CD4-positive, alpha-beta T cell treated with Interleukin-15 for 1 hour (primary cell): ENCODE measurements at places on chromosomes 6 and 20.

- no peak for DNase-seq
Observed at GRCh38 chr20:23165964-23166363, 79.8 kb upstream of the CD93 start.

DNA sequence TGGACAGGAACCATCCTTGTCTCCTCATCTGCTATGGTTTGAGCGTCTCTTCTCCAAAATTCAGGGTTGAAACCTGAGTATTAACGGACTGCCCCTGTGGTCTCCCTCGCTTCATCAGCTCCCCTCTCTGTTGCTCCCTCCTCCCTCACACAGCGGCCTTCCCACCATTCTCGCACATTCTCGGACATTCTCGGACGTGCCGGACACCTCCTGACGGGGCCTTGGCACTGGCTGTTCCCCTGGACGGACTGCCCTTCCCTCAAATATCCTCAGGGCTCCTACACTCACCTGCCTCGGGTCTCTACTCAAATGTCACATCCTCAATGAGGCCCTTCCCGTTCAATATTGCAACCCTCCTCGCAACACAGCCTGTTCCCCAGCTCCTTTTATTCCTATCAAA, 115.8 kb downstream of the TBC1D7 start:
- no peak for DNase-seq

- DNase-seq = no peak
Observed at GRCh38 chr6:6438286-6438685, 117.8 kb upstream of the F13A1 start.

DNA sequence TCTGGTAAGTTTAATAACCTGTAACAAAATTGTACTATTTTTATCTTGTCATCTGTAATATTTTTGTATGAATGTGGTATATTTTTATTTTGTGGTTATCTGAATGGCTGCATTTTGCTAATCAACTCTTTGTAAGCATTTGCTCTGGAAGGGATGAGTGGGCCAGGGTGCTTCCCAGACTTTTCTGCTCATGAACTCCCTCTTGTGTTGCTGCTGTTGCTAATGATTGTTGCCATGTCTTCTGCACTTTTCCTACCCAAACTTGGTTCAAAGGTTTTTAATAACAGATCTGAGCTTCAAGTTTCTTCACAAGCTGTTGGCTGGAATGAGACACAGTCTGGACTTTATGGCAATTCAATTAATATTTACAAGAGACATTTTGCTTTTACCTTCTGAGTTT, 1005.7 kb downstream of the HACE1 start:
- no peak for DNase-seq

- no peak for DNase-seq
Observed at GRCh38 chr6:123380257-123380656, 256.5 kb downstream of the TRDN start.

GRCh38 chr20:14799545-14800216, 462.3 kb upstream of the FLRT3 start:
- no peak for DNase-seq

DNA sequence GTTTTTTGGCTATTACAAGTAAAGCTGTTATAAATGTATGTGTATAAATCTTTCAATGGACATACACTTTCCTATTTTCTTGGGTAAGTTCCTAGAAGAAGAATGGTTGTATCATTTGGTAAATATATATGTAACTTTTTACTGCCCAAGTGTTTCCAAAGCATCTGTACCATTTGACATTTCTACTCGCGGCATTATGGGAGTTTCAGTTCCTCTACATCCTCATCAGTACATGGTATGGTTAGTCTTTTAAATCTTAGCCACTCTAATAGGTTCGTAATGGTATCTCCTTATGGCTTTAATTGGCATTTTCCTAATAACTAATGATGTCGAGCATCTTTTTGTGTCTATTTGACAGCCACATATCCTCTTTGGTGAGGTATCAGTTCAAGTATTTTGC, 12.9 kb downstream of the SNPH start:
- no peak for DNase-seq

DNA sequence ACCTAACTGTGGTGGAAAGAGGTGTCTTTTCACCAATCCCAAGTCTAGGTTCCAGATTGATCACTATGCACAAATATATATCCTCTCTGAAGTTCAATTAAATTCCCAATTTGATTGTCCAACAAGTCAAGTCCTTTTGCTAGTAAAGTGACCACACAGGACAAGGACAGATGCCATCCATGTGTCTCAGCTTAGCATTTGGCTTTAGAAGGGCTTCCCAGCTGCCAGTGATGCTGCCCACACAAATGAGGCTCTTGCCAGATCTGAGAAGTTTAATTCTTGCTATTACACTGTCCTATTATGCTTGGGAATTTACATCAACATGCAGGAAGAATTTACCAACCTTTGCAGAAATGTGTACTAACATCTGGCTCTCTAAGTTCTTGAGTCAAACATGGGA, 108.5 kb downstream of the COL9A1 start:
- DNase-seq = no peak

DNA sequence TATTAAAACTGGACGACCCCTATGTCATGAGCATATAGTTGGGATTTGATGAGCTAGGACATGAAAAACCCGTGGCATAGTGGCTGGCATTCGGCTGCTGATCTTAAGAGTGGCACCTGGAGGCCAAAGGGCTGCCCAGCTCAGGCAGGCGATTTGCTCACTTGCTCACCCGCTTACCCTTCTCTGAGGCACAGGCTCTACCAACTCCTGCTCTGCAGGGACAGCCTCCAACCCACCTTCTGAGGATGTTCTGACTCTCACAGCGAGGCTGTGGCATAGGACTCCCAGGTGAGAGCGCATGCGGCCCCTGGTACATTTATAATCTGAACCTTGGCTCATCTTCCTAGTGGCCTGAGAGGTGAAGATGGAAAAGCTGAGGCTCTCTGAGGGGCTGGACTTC, 995 bp downstream of the RSPO4 start:
- DNase-seq = no peak

DNA sequence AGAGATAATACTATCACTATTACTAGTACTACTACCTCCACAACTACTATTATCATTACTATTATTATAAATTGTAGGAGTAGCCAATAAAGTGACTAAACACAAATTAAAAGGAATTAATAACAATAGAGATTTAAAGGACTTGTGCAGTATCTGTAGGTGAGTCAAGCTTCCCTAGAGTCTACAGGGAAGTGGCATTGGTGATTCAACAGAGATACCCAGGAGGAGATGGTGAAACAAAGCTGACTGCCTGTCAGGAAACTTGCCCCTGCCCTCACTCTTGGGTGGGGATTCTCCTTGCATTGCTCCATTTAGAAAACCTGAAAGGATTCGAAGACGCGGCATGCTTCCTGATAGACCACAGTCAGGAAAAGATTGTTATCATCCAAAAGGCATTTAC, 23.3 kb upstream of the BCLAF1 start:
- DNase-seq = no peak

- no peak for DNase-seq
Observed at GRCh38 chr20:15699431-15700146, 873.7 kb downstream of the KIF16B start.

- DNase-seq = no peak
Observed at GRCh38 chr20:12207875-12208274, 290.2 kb downstream of the BTBD3 start.

GRCh38 chr6:123415844-123416468, 220.8 kb downstream of the TRDN start:
- DNase-seq = no peak

- no peak for DNase-seq
Observed at GRCh38 chr6:149217466-149217888, 100.0 kb upstream of the TAB2 start.

DNA sequence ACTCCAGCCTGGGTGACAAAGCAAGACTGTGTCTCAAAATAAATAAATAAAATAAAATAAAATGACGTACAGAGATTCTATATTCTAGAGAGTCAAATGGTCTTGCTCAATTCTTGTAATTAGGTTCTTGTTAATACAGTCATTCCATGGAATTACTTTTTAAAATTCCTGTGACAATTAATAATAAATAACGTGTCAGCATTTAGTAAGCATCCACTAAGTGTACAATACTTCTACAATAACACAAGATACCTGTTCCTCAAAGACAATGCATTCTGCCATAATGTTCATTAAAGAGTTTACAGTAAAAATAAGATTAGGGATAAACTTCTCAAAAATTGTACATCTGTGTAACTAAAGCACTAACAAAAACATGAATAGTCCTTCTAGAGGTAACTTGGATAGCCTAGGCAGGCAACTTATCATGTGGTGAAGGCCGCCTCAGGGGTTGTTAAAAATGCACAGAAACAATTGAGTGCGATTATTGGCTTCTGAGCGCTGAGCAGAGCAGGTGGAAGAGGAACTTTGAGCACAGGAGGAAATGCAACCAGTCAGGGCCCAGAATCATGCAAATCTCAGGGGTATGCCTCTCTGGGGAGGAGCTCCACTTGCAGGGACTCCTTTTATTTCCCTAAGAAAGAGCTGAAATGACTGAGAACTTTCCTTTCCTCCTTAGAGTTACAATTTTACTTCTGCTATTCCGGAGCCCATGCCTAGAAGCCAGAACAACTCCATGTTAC, 37.1 kb downstream of the QRSL1 start:
- DNase-seq = peak; percentile 42

- no peak for DNase-seq
Observed at GRCh38 chr20:8115436-8115835, 16.6 kb upstream of the PLCB1 start.

- no peak for DNase-seq
Observed at GRCh38 chr20:1033751-1034414, 31.8 kb upstream of the RSPO4 start.

DNA sequence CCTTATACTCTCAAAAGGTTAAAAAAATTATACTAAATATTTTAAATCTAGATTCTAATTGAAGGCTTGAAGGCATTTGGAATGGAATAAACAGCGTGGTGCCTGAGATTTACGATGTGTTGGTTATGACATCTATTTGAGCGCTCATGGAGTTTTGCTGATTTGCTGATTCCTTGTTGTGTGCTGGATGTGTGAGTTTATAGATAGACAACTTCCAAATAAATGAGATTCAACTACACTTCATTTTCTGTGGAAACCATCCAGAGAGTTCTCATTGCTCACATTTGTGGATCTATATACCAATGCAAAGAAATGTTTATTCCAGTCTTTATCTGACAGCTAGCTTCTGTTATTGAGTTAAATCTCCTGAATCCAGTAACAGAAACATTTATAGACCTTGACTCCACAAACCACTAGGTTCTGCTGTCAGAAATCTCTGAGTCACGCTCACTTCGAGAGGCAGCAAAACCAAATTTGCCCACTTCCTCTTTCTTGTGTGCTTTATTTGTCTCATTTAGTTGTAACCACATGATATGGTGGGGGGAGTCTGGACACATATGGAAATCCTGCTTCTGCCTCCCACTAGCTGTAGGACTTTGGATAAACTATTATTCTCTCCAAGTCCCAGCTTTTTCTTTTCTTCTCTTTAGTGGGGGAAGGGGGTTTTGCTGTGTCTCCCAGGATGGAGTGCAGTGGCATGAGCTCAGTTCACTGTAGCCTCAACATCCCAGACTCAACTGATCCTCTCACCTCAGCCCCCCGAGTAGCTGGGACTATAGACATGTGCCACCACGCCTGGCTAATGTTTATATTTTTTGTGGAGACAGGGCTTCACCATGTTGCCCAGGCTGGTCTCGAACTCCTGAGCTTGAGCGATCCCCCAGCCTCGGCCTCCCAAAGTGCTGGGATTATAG, 54.5 kb downstream of the IPCEF1 start:
- DNase-seq = peak; percentile 45

DNA sequence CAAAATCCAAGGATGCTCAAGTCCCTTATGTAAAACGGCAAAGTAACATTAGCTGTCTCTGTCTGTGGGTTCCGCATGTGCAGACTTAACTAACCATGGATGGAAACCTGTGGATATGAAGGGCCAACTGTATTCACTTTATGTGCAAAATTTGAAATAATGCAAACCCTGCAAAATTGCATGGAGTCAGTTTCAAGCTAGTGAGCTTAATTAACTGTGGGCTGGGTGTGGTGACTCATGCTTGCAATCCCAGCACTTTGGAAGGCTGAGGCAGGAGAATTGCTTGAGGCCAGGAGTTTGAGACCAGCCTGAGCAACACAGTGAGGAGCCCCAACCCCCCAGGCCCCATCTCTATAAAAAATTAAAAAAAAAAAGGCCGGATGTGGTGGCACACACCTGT, 81.4 kb downstream of the ANKS1A start:
- no peak for DNase-seq

DNA sequence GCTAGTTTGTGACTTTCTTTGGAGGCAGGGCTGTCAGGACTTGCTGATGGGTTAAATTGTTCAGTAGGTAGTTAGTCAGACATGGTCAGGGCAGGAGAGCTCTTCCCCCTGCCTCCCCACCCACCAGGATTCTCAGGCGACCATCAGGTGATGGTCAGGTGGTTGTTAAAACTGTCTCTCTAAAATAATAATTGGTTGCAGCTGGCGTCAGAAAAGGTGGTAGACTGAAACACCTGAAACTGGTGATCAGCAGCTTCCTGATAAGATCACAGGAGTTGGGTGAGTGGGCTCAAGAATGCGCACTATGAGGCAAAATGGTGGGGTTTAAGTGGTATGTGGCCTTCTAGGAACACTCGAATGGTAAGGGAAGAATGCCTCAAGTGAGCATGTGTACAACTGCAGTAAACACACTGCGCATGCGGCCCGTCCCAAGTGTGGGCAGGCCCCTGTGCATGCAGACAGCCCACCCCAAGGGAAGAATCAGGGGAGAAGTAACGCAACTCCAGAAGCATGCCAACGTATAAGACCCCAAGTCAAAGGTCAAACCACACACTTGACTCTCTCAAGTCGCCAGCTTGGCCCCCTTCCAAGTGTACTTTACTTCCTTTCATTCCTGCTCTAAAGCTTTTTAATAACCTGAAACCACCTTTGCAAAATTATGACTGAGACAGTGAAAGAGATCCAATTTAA, 7.9 kb upstream of the BLCAP start:
- no peak for DNase-seq

DNA sequence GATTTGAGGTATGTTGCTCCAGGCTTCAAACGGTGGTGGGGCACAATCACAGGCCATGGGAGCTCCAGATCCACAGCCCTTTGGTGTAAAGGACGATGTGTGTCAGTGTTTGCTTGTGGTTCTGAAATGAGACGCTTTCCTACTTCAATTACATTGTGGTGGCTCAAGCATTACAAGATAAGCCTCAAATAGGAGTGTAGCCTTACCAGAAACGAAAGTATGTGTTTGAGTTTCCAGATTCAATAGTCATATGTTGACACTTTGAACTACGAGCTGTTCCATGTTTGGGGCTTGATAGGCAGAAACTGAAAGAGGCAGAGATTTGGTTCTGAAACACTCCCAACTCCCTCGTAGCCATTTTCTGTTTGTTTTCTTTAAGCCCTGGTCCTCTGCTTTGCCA, 187.1 kb downstream of the MYLK4 start:
- no peak for DNase-seq

DNA sequence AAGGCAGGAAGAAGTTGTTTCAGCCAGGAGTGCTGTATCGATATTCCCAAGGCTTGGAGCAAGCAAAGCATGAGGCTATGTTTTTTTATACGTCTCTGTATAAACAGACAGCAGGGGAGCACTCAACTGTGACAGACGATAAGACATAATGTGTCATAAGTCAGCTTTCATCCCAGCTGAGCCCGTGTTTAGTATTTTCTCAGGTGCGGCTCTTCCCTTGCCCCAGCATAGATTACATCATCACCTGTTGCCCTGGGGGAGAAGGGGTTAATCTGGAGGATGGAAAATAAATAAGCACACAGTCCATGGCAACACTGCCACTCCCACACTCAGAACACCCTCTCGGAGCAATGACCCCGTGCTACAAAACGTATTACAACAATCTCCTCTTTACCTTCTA, 22.1 kb upstream of the KCNK5 start:
- DNase-seq = no peak
